ENCODE measurements at places on chromosomes 16 and 17.

- no peak for DNase-seq
Measured at GRCh38 chr17:43529947-43530287, 16.2 kb downstream of the ETV4 start.

- no peak for DNase-seq
Measured at GRCh38 chr17:79073016-79073705, 1.5 kb upstream of the ENGASE start.

- DNase-seq: no peak
Measured at GRCh38 chr16:66692341-66692740, 4.2 kb downstream of the CMTM4 start.

- no peak for DNase-seq
Measured at GRCh38 chr16:51327001-51327400, 175.9 kb upstream of the SALL1 start.

DNA sequence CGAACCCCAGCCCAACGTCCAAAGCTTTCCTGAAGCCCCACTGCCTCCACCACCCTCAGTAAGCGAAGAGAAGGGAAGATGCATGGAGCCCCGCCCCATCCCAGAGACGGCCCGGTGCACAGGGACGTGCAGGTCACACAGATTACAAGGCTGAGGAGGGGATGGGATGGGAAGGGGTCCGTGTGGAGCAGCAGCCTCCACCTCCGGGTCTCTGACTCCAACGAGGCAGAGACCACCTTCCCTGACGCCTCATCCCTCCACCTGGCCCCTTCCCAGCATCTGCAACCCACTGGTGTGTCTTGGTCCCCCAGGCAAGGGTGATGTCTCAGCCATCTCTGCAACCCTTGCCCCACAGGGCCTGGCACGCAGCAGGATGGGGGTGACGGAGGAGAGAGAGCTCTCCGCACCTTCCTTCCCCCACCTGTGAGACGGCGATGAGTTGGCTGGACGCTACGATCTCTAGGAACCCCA lies 58.5 kb downstream of the TBC1D16 start:
- DNase-seq: no peak

DNA sequence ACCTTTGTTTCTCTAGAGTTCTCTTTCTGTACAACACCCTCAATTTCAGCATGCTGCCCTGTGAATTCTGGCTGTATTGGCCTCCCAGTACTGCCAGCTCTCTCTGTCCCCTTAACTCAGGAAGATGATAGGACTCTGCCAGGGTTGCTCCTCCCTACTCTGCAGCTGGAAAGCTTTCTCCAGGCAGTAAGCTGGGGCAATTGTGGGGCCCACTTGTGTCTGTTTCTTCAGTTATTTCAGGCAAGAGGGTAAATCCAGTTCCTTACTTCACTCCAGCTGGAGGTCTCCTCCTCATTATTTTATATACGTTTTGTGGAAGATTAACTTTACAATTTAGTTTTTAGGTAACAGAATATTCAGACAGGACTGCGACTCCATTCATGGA lies 9.9 kb downstream of the C17orf100 start:
- DNase-seq: no peak

GRCh38 chr17:40828454-40829044 lies 6.1 kb upstream of the KRT10 start:
- no peak for DNase-seq

DNA sequence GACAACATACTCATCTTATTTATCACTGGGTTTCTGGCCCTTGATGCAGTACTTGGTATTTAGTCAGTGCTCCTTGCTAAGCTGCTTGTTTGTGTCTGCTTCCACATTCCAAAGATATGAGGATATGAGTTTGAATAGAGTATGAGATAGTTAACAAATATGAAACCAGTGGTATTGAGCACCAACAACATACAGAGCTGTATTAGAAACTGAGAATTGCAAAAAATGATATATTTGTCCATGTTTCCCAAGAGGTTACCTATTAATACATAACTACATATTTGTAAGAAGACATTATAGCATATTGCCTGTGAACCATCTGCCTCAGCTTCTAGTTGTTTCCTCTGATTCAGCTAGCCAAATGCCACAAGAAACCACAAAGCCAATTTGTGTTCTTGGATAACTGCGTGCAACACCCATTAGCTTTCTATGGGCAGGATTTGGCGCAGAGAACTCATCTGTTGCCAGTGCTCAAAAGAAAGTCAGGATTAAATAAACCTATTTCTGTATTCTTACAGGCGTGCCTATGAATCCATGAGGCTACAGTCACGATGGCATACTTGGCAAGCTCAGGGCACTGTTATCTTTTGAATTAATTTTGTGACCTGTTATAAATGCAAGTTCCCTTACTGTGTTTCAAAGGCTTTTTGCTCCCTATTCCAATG lies 194.4 kb downstream of the MAP2K6 start:
- no peak for DNase-seq

DNA sequence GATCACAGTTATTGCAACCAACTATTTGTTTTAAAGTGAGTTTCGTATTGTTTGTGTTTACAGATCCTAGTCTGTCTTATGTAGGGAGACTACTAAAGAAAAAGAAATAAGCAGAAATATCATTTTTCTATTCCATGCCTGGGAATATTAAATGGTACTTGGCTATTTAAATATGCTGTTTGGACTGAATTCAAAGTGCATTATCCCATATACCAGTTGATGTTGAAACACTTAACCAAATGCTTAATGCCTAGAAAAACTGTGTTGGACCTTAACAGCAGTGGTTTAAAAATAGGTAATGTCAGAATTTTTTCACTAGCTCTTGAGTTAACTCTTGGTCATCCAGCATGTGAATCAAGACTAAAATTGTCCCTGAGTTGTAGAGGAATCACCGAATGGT lies 37.5 kb upstream of the TOM1L1 start:
- DNase-seq: no peak

GRCh38 chr17:31842195-31843069 lies 16.6 kb downstream of the COPRS start:
- DNase-seq: peak; percentile 73
